ENCODE measurements at places on chromosomes 2 and 18.

DNA sequence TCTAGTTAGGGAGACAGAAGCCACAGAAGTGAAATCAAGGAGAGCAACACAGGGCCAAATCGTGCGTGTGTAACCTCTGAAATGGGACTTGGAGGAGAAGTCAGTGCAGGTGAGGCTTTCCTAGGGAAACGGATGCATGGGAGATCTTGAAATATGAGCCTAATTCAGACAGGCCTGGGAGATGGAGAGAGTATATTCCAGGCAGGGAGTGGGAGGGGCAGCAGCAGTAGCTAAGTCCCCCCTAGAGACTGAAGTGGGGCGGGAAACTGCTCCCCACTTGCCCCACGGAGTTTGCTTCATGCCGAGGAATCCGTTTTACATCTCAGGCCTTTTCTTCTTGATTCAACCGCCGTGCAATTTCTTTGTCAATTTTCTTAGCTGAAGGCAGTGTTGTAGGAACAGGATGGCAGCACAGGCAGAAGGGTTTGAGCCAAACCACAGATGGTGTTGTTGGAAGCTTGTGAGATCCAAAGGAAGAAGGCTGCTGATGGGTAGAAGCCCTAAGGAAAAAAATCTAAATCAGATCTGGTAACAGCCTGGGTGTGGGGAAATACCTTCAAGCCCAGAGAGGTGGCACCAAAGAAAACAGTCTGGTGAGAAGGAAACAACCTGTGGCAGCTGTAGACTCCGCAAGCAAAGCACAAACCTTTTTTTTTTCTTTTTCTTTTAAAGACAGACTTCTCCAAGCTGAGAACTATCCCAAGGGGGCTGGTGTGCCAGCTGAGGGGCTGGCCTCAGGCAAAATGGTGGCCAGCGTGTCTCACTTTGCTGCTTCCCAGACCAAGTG lies 40.2 kb downstream of the EPAS1 start:
- DNase-seq, result no peak

- DNase-seq, result no peak
Measured at GRCh38 chr18:44761812-44762211, 81.1 kb downstream of the SETBP1 start.

GRCh38 chr2:205787761-205788160 lies 105.5 kb downstream of the NRP2 start:
- DNase-seq, result no peak

DNA sequence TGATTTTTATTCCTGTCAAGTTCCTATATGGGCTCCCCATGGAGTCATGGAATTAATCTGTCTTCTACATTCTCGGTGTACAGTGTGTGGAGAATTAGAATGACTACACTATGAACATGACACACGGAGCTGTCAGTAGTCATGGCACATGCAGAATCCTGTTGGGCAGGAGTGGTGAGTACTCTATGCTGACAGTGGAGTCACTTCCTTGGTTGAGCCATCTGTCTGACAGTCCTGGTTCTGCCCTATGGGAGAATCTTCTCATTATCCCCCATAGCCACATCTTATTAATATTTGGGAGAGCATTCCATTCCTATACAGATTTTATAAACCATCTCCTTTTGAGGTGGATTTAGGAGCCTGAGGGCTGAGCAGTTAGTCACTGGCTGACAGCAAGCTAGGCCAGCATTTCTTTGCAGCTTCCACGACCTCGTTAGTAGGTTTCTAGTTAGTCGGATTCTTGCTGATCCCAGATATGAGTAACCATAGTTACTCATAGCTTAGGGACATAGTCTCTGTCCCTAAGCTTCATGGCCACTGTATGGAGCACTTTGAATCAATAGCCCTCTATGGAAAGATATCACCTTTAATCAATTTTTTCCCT lies 90.6 kb downstream of the MDH1 start:
- DNase-seq, result no peak

- no peak for DNase-seq
Measured at GRCh38 chr2:29951576-29951975, 30.2 kb upstream of the ALK start.

DNA sequence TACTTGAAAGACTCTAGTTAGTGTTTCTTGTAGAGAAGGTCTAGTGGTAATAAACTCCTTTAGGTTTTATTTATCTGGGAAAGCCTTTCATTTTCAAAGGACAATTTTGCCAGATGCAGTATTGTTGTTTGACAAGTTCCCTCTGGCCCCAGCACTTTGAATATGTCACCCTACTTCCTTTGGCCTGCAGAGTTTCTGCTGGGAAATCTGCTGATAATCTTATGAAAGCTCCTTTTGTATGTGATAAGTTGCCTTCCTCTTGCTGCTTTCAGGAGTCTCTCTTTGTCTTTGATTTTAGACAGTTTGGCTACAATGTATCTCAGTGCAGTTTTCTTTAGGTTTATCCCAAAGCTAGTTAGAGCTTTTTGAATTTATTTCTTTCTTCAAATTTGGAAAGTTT lies 106.2 kb upstream of the L3MBTL4 start:
- no peak for DNase-seq

DNA sequence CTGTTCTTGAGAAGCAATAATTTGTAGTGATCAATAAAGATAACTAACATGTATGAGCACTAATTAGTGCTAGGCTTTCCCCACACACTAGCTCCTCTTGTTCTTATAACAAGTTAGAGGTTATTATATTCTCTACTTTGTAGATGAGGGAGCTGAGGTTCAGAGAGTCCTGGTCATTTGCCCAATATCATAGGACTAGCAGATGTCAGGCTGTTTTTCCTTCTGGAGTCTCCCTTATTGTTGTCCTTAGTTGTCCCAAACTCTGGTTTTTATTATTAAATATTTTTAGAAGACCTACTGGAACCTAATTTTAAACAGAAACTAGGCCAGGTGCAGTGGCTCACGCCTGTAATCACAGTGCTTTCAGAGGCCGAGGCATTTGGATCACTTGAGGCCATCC lies 16.5 kb upstream of the TTC39C start:
- no peak for DNase-seq

DNA sequence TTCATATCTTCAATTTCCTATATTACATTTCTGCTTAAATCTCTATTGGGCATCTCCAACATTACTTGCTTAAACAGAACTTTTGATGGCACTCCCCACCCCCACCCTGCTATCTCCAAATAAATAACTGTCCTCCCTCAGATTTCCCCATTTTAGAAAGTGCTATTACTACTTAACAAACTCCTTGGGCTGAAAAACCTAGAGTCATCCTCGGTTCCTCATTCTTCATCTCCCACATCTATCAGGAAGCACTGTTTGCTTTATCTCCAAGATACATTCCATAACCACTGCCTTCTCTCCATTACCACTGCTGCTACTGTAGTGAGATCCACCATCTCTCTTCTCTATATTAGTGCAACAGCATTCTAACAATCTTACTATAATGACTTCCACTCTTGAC lies 150.4 kb upstream of the CYRIA start:
- DNase-seq, result no peak

- no peak for DNase-seq
Measured at GRCh38 chr18:49934457-49934856, 121.1 kb upstream of the ACAA2 start.

- no peak for DNase-seq
Measured at GRCh38 chr2:151761193-151761592, 26.9 kb upstream of the NEB start.

DNA sequence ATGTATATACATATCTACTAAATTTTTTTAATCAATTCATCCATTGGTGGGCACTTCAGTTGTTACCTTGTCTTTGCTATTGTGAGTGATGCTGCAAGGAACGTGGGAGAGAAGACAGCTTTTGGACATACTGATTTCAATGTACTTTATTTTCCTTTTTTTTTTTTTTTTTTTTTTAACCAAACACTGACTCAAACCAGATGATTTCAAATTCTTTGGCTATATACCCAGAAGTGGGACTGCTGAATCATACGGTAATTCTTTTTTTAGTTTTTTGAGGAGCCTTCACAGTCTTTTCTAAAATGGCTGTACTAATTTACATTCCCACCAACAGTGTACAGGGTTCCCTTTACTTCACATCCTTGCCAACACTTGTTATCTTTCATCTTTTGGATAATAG lies 204.7 kb downstream of the INSIG2 start:
- DNase-seq, result no peak

GRCh38 chr2:130847776-130848525 lies 11.2 kb downstream of the ARHGEF4 start:
- no peak for DNase-seq

- no peak for DNase-seq
Measured at GRCh38 chr2:75517547-75518230, 43.0 kb downstream of the EVA1A start.

- no peak for DNase-seq
Measured at GRCh38 chr18:2846636-2847316, at the start of gene EMILIN2. EMILIN2 (plus strand) TSS chr18:2847006; CDS start chr18:2847189, 183 bp downstream.

DNA sequence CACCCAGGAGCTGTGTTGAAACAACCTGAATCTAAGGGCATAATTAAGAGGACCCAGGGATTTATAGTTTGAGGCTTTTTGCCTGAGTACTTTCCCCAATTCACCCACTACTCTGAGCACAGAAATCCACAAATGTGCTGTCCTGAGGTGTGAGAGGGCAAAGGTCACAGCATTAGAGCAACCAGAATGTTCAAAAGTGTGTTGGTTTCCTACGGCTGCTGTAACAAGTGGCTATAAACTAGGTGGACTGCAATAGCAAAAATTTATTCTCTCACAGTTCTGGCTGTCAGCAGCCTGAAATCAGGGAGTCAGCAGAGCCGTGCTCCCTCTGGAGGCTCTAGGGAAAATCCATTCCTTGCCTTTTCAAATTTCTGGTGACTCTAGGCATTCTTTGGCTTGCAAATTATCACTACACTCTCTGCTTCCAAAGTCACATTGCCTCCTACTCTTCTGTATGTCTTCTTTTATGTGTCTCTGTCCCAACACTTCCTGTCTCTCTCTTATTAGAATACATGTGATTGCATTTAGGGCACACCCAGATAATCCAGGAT lies 91.4 kb upstream of the TACR1 start:
- no peak for DNase-seq

- DNase-seq, result no peak
Measured at GRCh38 chr2:8424997-8425900, 256.6 kb upstream of the ID2 start.

DNA sequence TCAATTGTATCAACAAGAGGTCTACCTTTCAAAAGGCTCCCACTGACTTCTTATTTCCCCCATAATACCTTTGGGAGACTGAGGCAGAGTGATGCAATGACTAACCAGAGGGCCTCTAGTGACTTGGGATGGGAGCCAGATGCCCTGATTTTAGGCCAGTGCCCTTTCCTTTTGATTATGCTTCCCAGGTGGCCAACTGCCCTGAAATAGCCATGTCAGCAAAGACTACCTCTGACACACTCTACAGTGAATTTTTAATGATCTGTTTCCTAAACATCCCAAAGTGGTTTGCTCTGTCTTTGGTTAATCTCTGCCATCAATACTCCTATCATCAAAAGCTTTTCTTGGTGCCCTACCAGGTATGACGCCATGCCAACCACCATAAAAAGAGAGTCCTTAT lies 65.9 kb upstream of the ZFP36L2 start:
- DNase-seq, result no peak

DNA sequence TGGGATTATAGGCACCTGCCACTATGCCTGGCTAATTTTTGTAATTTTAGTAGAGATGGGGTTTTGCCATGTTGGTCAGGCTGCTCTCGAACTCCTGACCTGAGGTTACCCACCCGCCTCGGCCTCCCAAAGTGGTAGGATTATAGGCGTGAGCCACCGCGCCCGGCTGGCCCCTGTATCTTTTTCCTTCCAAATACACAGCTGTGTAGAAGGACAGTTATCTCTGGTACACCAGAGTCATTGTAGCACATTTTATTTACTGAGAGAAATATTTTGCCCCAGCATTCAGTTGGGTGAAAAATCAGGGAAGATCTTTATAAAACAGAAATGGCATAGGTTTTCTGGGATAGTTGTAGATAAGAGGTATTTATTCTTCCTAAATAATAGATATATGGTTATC lies 23.5 kb upstream of the POLR1B start:
- no peak for DNase-seq

GRCh38 chr18:46650681-46651080 lies 6.3 kb downstream of the LOXHD1 start:
- DNase-seq, result no peak

DNA sequence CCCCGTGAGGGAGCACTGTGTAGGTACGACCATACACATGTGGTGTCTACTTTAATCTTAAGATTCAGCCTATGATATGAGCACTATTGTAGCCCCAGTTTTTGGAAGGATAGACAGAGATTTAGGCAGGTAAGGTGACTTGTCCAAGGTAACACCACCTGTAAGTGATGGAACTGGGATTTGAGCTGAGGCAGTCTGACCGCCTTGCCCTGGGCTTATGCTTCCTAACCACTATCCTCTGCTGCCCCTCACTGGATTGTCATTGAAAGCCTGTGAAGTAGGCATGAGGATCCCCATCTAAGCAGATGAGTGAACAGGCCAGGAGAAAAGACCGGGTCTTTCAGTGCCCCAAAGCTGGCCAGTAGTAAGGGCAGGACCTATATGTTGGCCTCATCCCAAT lies 343.8 kb downstream of the CYRIA start:
- DNase-seq, result no peak

GRCh38 chr2:20576598-20577115 lies 74.2 kb downstream of the HS1BP3 start:
- no peak for DNase-seq

DNA sequence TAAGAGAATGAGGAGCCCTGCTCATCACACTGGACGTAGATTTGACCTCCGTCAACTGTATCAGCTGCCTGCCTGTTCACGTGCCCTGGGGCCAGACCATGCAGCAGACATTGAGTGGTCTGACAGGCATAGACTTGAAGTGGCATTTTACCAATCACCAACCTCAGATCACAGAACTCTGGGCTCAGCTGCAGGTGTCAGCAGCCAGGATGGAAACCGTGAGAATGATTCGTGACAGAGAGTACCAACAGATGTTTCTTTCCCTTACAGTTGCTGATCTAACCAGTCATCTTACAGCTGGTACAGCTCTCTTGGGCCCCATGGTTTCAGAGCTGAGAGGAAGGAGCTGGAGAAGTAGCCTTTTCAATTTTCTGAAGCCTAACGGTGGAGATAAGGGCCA lies 148.9 kb downstream of the EN1 start:
- DNase-seq, result no peak

DNA sequence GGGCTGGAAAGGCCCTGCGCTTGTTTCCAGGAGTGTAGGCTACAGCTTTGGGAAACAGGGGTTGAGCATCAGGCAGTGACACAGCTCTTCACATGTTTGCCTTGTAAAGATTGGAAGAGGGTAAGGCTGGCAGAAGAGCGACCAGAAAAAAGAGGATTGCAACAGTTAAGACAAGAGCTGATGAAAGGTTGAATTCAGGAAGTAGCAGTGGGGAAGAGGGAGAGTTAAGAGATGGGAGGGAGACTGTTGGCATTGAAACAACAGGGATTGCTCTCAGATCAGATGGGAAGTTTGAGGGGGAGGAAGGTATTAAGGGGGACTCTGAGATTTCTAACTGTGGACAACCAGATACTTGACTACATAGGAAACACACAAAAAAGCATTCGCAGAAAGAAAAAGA lies 96.9 kb downstream of the CTAGE1 start:
- no peak for DNase-seq

DNA sequence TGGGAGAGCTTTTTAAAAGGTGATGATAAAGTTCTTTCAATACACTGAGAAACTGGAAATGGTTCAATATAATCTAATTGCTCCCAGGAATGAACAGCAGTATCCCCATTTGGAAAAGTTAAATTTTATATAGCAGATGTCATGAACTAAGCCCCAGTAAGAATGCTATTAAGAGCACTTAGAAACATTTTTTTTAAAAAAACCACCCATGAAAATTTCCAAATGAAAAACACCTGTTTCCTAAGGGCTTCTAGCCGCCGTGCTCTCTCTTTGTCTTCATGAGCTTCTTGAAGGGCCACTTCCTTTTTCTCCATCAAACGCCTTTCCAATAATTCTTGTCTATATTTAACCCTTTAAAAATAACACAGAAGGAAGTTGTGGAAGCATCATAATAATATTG lies 77.0 kb downstream of the UPP2 start:
- no peak for DNase-seq

GRCh38 chr18:22283116-22283395 lies 113.7 kb downstream of the GATA6 start:
- no peak for DNase-seq
